ENCODE measurements at places on chromosomes 1 and 21. TPM values are rescaled to one million over a fixed set of nuclear protein-coding genes. Genes with fewer than 3 reads are reported as not detected.

Gene KRTAP20-1
- polyA plus RNA-seq: not detected

- peak; percentile 7 for DNase-seq
Measured at GRCh38 chr1:30684881-30685795, 38.2 kb downstream of the MATN1 start.

DNA sequence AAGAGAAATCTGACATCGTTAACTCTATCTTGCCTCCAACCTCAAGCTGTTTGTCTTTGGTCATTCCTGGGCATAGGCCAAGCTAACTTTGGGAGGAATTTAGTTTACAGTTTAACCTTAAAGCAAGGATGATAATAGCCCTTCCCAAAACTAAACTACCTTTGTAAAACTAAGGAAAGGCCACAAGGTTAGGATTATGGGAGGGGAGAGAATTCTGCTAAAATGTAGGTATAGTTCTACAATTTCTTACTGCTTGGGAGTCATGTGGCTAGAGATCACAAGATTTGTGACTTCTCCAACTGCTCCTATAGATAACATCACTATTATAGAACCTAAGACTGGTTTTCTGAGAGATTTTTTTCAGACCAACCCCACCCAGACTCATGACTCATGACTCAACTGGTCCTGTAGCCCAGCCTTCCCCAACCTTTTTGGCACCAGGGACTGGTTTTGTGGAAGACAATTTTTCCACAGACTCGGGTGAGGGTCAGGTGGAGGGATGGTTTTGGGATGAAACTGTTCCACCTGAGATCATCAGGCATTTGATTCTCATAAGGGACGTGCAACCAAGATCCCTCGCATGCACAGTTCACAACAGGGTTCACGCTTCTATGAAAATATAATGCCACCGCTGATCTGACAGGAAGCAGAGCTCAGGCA is 70.7 kb upstream of the MUTYH start:
- no peak for DNase-seq

- DNase-seq: no peak
Measured at GRCh38 chr21:22062472-22063139, 1064.4 kb downstream of the NCAM2 start.
